ENCODE measurements at places on chromosomes 16 and 17.

DNA sequence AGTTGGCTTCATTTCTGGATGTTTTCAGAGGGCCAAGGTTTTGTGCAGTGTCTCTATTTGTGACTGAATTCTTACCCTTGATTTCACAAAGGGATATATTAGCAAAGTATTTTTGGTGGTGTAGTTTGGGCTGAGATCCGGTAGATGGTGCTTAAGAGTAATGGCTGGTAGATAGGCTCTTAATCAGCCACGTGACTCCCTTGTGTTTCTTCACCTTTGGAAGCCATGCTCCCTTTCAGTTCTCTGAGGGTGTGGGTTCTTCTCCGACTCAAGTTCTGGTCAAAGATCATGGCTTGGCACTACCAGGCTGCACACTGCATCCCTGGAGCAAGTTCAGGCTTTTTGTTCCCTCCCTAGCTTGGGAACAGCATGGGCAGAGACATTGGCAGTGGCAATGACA is 887.3 kb downstream of the CDH8 start:
- no peak for DNase-seq

- no peak for DNase-seq
Measured at GRCh38 chr17:58318065-58318481, 10.5 kb downstream of the TSPOAP1 start.

- no peak for DNase-seq
Measured at GRCh38 chr16:50548909-50549560, 839 bp downstream of the NKD1 start.

DNA sequence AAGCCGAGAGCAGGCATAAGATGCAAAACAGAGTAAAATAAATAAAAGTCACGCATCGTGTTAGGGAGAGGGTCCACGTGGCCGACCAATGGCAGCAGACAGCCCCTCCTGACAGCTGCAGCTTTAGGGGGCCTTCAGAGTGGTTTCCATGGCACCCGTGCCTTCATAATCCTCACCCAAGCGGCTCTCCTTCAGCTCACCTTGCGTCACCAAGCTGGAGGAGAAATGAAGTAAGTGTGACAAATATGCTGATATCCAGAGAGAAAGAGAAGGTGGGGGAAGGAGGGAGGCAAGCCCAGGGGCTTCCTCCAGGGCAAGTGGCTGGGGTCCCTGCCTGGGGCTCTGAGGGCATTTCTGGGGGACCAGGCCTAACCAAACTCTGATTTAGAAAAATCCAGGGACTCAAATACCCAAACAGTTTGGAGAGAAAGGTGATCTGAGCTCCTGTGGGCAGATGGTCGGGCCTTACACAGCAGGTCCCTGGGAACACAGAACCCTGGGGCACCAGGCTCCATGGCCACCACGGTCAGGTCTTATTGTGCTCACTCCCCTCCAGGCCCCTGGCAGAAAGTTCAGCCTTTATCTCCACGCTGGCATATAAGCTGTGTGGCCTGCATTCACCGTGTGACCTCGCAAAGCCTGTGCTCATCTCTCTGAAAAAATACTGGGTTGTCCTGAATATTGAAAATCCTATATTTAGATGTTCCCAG is 80.7 kb upstream of the TNRC6C start:
- no peak for DNase-seq

- DNase-seq = peak; percentile 63
Measured at GRCh38 chr16:50276801-50277555, 10.6 kb downstream of the ADCY7 start.

DNA sequence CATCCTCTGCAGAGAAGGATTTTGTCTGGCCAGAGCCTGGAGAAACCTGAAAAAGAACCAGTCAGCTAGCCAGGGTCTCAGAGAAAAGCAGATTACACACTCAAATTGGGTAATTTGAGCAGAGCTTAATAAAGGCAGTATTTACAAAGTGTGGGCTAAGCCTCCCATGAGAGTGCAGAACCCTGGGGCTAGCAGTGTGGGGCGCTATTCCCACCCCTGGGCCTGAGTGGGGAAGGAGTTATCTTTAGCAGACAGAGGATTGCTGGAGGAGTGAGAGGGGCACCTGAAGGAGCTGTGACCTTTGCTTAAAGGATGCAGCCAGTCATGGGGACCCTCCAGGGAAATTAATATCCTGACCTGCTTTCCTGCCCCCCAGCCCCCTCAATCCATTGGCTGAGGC is 46.2 kb downstream of the SNX20 start:
- DNase-seq = no peak

DNA sequence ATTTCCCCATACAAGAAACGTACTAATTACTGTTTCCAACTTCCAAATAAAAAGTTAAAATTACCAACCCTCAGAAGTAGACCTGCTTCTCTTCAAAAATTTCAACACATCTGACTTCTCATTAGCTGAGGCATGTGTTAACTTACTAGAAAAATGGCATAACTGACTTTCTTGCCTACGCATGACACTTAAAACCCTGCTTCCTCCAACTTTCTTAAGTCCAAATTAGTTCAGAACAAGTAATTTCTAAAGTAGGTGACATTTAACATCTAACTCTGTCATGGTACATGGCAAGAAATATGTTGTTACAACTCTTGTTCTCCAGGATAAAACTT is 6.7 kb downstream of the USP7 start:
- no peak for DNase-seq

GRCh38 chr17:57210224-57210553 is 46.1 kb upstream of the MSI2 start:
- no peak for DNase-seq

- DNase-seq = no peak
Measured at GRCh38 chr17:28112606-28113005, 70.1 kb downstream of the NLK start.

DNA sequence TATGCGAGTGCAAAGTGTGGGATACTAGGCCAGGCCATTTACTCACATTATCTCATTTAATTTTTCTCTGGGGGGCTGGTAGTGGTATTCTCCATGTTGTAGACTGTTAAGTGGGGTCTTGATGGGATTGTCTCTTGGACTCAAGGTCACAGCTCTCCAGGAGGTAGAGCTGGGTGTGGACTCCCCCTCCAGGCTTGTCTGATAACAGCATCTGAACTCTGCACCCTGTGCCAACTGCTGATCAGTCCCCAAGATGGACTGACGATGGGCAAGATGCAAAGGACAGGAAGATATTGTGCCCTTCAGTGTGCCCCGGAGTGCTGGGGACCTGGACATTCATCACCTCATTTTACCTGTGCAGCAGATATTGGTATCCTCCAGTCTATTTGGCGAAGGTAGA is 147.8 kb downstream of the MSI2 start:
- DNase-seq = no peak

- DNase-seq = no peak
Measured at GRCh38 chr17:7261379-7262191, 693 bp downstream of the CLDN7 start.

DNA sequence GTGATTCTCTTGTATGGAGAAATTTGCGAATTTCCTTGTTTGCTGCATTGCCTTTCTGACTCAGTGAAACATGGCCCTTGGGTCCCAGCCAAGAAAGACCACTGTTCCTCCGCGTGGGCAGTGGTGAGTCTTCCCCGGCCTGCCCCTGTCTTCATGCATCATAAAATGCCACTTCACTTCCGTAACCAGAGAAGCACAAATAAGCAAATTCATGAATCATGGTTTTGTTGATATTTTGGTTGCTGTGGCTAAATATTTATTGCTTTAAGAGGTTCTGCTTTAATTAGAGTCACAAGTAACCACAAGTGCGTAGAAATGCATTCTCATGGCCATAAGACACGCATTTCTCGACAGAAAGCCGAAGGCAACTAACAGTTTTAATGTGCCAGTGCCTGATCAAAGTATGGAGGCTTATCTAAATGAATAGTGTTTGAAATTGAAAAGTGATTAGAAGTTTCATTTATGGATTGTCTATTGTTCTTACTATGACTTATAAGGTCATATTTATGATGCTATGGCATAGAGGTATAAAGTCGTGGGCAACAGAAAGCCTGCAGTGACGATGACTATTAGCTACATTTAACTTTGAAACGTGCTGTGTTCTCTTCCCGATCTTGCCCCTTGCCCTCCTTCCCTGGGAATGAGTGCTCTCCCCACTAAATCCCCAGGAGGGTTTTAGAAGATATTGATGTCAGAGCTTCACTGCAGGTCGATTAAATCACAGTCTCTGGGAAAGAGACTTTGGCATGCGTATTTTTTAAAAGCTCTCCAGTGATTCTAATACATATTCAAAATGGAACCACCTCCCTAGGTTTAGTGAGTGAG is 76.0 kb downstream of the WIPI1 start:
- DNase-seq = no peak
